ENCODE measurements at places on chromosomes 16 and 17.

DNA sequence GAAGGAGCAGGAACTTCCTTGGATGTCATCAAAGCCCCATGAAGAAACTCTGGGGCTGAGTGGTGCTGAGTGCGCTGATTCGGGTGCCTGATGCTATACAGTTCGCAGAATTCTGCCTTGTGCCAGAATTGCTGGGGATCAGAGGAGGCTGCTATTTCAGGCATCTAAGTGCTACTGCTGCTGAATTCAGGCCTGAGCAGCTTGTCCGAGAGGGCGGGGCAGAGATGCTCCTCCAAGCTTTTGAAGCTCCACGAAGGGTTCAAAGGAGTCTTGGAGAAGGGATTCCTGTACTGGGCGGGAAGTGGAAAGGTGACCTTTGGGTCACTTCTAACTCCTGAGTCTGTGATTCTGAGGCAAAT is 227.8 kb downstream of the CCDC182 start:
- no peak for DNase-seq

DNA sequence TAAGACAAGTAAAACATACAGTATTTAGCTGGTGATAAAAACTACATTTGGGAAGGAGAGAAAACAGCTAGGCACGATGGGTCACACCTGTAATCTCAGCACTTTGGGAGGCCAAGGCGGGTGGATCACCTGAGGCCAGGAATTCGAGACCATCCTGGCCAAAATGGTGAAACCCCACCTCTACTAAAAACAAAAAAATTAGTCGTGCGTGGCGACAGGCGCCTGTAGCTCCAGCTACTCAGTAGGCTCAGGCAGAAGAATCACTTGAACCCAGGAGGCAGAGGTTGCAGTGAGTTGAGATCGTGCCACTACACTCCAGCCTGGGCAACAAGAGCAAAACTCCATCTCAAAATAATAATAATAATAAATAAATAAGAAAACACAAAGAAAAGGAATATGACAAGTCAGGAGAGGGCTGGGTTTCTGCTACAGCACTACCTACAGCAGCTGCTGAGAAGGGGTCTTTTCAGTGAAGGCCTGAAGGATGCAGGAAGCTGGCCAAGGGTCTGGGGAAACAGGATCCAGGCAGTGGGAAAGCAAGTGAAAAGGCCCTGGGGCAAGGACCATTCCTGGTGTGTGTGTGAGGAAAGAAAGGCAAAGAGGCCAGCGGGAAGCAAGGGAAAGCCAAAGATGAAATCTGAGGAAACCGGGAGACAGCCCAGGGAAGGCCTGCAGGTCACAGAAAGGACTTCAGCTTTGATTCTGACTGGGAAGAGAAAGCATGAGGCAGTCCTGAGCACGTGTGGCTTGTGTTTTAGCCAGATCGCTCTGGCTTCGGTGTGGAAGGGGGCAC is 10.6 kb downstream of the MBTPS1 start:
- no peak for DNase-seq

- DNase-seq = no peak
These were observed 7.6 kb downstream of the SCPEP1 start for GRCh38 chr17:56985371-56986162.

DNA sequence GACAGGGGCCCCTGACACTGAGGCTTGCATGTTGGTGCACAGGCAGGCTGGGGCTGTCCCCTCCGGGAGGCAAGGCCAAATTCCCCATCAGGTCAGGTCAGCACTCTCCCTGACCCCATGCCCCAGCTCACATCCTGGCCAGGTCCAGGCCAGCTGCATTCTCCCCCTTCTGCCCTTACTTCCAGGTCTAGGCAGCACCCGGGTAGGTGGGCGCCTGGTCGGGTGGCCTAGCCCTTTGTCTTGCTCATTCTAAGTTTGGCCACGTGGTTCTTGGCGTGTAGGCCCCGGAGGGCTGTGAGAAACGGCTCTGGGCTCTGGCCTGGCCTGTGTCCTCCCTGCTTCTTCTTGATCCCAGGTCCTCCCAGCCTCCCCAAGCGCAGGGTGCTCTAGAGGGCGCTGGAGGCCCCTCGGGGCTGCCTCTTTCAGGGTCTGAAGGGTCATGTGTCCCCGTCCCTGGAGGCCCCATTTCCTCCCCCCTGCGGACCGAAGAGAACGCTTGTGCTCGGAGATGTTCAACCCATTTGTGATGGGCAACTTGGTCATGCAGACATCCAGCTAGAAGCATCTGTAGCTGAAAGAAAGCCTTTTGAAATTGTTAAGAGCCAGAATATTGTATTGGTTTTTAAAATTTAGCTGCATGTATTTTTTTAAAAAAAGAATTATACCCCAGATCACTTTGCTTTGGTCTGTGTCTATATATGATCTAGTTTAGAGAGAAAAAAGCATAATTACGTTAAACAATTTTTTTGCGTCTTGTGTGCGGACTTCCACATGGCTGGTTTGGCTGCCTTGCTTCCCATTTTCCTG is 6.7 kb downstream of the BAHCC1 start:
- no peak for DNase-seq

Measured in stimulated activated CD4-positive, alpha-beta T cell treated with anti-CD3 and anti-CD28 coated beads, Interleukin-15, amount 100 ng/mL, for 1 hour (primary cell).